Calu3 (cell line): ENCODE measurements at places on chromosomes 12 and 14.

GRCh38 chr12:56721721-56722120 is 3.4 kb downstream of the NACA start:
- peak overlapping the region; percentile 89 for H3K27ac ChIP-seq
- no peaks in the 10 kb centered on the region for H3K27me3 ChIP-seq
- peak overlapping the region; percentile 97 for H3K4me3 ChIP-seq
- H3K4me1 ChIP-seq, result peaks cover 58% of the 10 kb centered on the region

DNA sequence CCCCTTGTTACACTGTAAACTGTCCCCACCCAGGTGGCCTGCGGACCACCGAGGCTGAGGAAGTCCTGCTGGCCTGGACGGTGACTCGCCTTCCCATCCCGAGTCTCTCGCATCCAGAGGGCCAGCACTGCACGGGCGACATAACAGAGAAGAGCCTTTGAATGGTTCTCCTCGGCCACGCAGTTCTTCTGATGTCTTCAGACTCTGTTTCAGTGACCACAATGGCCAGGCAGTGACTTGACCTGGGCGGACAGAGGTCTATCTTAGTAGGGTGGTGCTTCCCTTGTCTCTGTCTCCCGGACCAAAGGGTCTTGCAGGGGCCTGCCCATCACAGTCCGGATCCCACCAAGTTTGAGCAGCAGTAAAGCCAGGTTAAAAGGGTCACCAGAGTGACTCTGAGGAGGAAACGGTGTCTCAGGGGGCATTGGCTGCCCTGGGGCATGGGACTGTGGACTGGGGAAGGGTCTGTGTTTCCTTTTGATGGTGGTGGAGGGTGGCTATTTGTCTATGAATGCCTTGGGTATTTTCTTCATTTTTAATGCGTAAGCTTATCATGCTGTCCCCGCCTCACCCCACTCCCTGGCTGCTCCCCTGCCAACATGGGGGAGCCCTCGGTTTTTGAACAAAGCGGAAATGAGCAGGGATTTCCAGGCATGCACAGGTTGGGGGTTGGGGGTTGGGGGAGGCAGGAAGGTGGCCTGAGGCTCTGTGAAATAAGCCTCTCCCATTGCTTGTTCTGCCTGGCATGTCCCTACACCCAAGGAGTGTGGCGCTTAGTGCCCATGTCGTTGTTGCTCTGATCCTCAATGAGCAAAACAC is 10.3 kb downstream of the KRT85 start:
- H3K36me3 ChIP-seq, result no peaks in the 10 kb centered on the region
- H3K4me3 ChIP-seq, result no peak overlapping the region
- no peak overlapping the region for H3K27ac ChIP-seq
- no peak for DNase-seq
- H3K27me3 ChIP-seq, result no peaks in the 10 kb centered on the region
- no peaks in the 10 kb centered on the region for H3K4me1 ChIP-seq

- peaks cover 5% of the 10 kb centered on the region for H3K36me3 ChIP-seq
- peaks cover 19% of the 10 kb centered on the region for H3K4me1 ChIP-seq
- H3K27ac ChIP-seq, result no peak overlapping the region
- H3K27me3 ChIP-seq, result no peaks in the 10 kb centered on the region
- no peak for DNase-seq
- no peak overlapping the region for H3K4me3 ChIP-seq
Observed at GRCh38 chr14:102121567-102121966, 18.1 kb upstream of the WDR20 start.

- H3K36me3 ChIP-seq, result no peaks in the 10 kb centered on the region
- H3K27ac ChIP-seq, result no peak overlapping the region
- no peaks in the 10 kb centered on the region for H3K27me3 ChIP-seq
- H3K4me3 ChIP-seq, result no peak overlapping the region
Observed at GRCh38 chr12:89448951-89449371, 75.6 kb downstream of the GALNT4 start.

GRCh38 chr14:61493239-61493638 is 171.9 kb downstream of the PRKCH start:
- H3K36me3 ChIP-seq, result no peaks in the 10 kb centered on the region
- DNase-seq, result no peak
- no peaks in the 10 kb centered on the region for H3K27me3 ChIP-seq
- peaks cover 7% of the 10 kb centered on the region for H3K4me1 ChIP-seq

- no peak overlapping the region for H3K27ac ChIP-seq
- DNase-seq, result no peak
- no peak overlapping the region for H3K4me3 ChIP-seq
- peaks cover 16% of the 10 kb centered on the region for H3K27me3 ChIP-seq
Observed at GRCh38 chr14:63224196-63224595, 20.0 kb downstream of the RHOJ start.

DNA sequence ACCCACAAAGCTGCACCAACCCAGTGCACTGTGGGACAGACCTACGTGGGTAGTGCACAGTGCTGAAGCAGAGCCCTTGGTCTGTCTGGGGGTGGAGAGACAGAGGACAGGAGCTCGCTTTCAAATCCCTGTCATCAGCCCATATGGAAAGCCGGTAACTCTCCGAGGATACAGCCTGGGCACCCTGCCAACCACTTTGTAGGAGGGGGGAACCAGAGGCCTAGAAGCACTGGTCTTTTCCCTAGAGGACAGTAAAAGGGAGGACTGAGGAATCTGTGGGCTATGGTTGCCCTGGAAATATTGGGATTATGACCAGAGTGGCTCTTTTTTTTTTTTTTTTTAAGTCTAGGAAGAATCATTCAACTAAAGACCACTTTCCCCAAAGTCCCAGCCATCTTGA is 74.3 kb downstream of the MAP3K9 start:
- DNase-seq, result no peak
- H3K4me1 ChIP-seq, result no peaks in the 10 kb centered on the region
- no peak overlapping the region for H3K4me3 ChIP-seq
- H3K27ac ChIP-seq, result no peak overlapping the region
- H3K36me3 ChIP-seq, result peaks cover 38% of the 10 kb centered on the region

DNA sequence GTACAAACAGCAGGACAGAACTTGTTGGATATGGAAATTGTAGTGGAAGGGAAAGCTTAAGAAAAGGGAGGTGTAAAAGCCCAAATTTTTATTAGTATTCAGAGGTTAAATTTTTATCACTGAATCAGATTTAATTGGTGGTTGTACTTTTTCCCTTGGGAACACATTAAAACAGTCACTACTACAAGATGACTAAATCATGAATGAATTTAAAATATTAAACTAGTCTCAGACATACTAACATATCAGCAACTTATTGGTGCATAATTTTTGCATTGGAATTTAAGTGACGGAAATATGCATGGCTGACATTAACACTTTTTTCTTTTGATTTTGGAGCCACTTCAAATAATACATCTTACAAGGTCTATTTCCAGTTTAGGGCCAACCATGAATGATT is 27.6 kb downstream of the SAMD4A start:
- H3K4me3 ChIP-seq, result no peak overlapping the region
- H3K4me1 ChIP-seq, result peaks cover 15% of the 10 kb centered on the region
- no peak overlapping the region for H3K27ac ChIP-seq
- no peaks in the 10 kb centered on the region for H3K27me3 ChIP-seq

- H3K36me3 ChIP-seq, result no peaks in the 10 kb centered on the region
- H3K27me3 ChIP-seq, result no peaks in the 10 kb centered on the region
- no peak overlapping the region for H3K27ac ChIP-seq
- no peaks in the 10 kb centered on the region for H3K4me1 ChIP-seq
- DNase-seq, result no peak
- H3K4me3 ChIP-seq, result no peak overlapping the region
Observed at GRCh38 chr14:71726580-71727021, 205.6 kb upstream of the RGS6 start.

DNA sequence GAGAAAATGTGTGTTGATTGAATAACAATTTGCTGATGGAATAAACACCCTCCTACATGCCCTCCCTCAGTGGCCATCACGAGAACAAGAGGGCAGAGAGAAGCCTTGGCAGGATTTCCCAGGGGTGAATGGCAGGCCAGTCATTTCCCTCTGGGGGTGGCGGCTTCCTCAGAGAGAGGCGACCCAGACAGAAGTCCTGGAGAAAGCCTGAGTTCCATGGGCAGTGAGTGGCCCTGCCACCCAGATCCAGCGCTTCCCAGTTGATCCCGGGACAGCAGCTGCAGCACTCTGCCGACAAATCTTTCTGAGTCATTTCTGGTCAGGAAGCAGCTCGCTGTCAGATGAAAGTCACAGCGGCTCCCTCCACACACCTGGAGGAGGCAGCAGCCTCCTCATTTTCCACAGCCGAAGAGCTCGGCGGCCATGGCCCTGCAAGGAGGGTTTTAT is 123.0 kb downstream of the SCARB1 start:
- peak overlapping the region; percentile 80 for H3K27ac ChIP-seq
- peak overlapping the region; percentile 27 for H3K4me3 ChIP-seq
- no peaks in the 10 kb centered on the region for H3K27me3 ChIP-seq
- peaks cover 34% of the 10 kb centered on the region for H3K36me3 ChIP-seq
- H3K4me1 ChIP-seq, result peaks cover 86% of the 10 kb centered on the region

GRCh38 chr14:91464615-91465205 is 45.4 kb downstream of the PPP4R3A start:
- no peak for DNase-seq
- H3K36me3 ChIP-seq, result peaks cover 54% of the 10 kb centered on the region
- H3K27ac ChIP-seq, result no peak overlapping the region
- H3K27me3 ChIP-seq, result no peaks in the 10 kb centered on the region
- no peak overlapping the region for H3K4me3 ChIP-seq

DNA sequence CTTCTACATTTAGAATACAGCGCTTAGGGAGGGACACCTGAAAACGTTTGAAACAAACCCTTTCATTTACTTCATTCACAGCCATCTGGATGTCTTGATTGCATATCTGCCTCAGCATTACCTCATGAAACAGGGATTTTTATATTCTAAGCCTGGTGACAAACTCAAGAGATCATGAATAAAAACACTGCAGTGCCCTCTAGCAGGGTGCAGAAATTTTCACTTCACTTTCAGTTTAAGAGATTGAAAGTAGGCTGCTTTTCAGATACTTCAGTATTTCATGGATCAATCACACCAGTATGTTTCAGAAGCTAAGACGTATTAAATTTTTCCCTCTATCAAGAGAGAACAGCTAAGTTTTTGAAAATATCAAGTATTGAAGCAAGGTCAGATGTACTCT is 467.8 kb downstream of the MDGA2 start:
- H3K4me3 ChIP-seq, result no peak overlapping the region
- H3K27me3 ChIP-seq, result no peaks in the 10 kb centered on the region
- no peak overlapping the region for H3K27ac ChIP-seq
- H3K36me3 ChIP-seq, result no peaks in the 10 kb centered on the region

DNA sequence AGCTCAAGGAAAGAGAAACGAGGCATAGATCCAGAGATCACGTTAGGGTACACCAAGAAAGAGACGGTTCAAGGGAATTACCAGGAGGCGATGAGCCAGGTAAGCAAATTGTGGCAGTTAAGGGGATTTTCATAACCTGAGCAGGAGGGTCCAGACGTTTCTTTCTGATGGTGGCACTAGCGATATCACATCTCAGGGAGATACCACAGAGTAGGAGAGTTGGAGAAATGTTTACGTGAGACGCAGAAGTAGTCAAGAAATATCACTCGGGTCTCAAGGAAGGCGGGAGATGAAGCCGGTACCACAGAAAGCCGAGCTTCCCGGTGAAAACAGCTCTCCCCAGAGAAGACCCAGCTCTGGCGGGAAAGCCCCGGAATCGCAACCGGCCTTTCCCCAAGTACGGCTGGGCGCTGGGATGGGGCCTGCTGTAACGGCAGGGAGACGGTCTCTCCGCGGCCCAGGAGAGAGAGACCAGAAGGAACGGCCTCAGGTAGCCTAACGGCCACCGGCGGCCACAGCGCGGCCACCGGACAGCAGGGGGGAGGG is 485 bp downstream of the SENP1 start:
- peak overlapping the region; percentile 98 for H3K4me3 ChIP-seq
- H3K4me1 ChIP-seq, result peaks cover 21% of the 10 kb centered on the region
- peaks cover 25% of the 10 kb centered on the region for H3K36me3 ChIP-seq
- peak overlapping the region; percentile 98 for H3K27ac ChIP-seq
- DNase-seq, result no peak

GRCh38 chr12:95648990-95649791 is 97.9 kb upstream of the USP44 start:
- H3K4me3 ChIP-seq, result no peak overlapping the region
- peaks cover 39% of the 10 kb centered on the region for H3K4me1 ChIP-seq
- no peaks in the 10 kb centered on the region for H3K27me3 ChIP-seq
- peak; percentile 86 for DNase-seq
- peak overlapping the region; percentile 97 for H3K27ac ChIP-seq
- peaks cover 22% of the 10 kb centered on the region for H3K36me3 ChIP-seq

DNA sequence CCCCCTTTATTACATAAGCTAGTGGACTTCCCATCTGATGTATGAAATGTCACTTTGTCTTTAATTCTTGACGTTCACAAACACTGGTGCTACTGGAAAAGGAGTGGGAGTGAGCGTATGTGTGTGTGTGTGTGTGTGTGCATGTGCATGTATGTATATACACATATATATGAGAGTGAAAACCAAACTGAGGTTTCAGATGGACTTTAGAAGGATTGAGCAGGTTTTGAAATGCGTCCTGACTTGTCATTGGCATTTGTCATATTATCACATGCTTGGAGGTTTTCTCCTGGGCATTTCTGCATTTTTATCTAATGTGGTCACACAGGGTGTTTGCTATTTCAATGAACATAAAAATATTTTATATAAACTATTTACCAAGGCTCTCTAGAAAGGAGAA is 1085.9 kb downstream of the BCL11B start:
- H3K4me3 ChIP-seq, result no peak overlapping the region
- H3K36me3 ChIP-seq, result no peaks in the 10 kb centered on the region
- H3K27ac ChIP-seq, result no peak overlapping the region
- no peaks in the 10 kb centered on the region for H3K4me1 ChIP-seq
- DNase-seq, result no peak
- no peaks in the 10 kb centered on the region for H3K27me3 ChIP-seq

- peaks cover 13% of the 10 kb centered on the region for H3K27me3 ChIP-seq
- no peak overlapping the region for H3K27ac ChIP-seq
- DNase-seq, result no peak
- H3K36me3 ChIP-seq, result peaks cover 5% of the 10 kb centered on the region
- H3K4me1 ChIP-seq, result no peaks in the 10 kb centered on the region
- H3K4me3 ChIP-seq, result no peak overlapping the region
Observed at GRCh38 chr14:98605043-98605442, 667.0 kb downstream of the BCL11B start.

DNA sequence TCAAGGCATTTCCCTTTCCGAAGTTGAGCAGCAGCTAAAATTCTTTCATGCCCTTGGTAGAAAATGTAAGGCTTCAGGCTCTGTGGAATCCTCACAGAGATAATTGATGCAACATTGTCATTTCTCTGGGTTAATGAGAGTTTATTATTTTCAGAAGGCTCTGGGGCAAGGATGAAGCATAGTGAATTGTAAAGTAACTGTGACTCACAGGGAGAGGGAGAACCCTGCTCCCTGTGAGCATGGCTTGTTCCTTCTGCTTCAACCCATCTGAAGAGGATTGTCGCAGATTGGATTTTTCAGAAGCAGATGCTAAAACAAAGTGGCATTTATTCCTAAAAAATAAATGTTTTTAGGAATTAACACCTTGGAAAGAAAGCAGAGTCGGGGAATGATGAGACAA is 41.2 kb downstream of the APOBEC1 start:
- no peak overlapping the region for H3K4me3 ChIP-seq
- DNase-seq, result no peak
- H3K27ac ChIP-seq, result no peak overlapping the region
- no peaks in the 10 kb centered on the region for H3K4me1 ChIP-seq
- H3K27me3 ChIP-seq, result no peaks in the 10 kb centered on the region
